Panc1 (cell line): ENCODE measurements at places on chromosomes 1 and 21.
A peak's percentile ranks its signal among the peaks of the same experiment; 100 is the strongest.

- no peaks in the 10 kb centered on the region for H3K36me3 ChIP-seq
- H3K4me1 ChIP-seq = no peaks in the 10 kb centered on the region
- DNase-seq = no peak
- no peak overlapping the region for H3K27ac ChIP-seq
Observed at GRCh38 chr1:224700918-224701531, 84.9 kb downstream of the CNIH3 start.

DNA sequence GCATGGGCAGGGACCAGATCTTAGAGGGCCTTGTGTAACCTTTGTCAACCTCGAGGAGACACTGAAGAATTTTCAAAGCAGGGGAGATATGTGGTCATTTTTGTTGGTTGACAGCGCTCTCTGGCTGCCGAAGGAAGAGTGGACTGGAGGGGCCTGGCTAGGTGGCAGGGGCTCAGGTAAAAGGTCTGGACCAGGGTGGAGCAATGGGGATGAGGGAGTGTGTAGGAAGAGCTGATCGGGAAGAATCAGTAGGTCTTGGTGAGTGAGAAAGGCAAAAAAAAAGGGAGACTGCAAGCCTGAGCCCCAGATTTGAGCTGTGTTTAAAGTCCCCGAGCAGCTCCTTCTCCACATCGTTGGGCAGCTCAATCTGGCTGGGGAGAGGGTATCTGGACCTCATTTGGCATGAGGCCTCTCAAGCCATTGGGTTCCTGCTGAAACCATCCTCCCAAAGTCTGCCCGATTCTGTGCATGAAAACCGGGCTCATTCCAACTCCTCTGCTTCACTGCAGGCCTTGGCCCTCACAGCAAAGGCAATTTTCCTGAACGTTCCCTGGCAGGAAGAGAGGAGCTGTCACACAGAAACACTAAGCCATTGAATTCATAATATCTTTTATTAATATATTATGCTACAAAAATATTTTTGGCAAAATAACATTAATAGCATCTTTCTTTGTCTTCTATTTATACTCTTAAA is 237.1 kb downstream of the TRABD2B start:
- H3K4me3 ChIP-seq = no peak overlapping the region
- peaks cover 5% of the 10 kb centered on the region for H3K27me3 ChIP-seq
- H3K36me3 ChIP-seq = no peaks in the 10 kb centered on the region
- no peak for DNase-seq

GRCh38 chr1:13809461-13810159 is 109.6 kb downstream of the PRDM2 start:
- no peaks in the 10 kb centered on the region for H3K4me1 ChIP-seq
- H3K27ac ChIP-seq = no peak overlapping the region
- no peaks in the 10 kb centered on the region for H3K36me3 ChIP-seq
- no peaks in the 10 kb centered on the region for H3K27me3 ChIP-seq
- H3K4me3 ChIP-seq = no peak overlapping the region

DNA sequence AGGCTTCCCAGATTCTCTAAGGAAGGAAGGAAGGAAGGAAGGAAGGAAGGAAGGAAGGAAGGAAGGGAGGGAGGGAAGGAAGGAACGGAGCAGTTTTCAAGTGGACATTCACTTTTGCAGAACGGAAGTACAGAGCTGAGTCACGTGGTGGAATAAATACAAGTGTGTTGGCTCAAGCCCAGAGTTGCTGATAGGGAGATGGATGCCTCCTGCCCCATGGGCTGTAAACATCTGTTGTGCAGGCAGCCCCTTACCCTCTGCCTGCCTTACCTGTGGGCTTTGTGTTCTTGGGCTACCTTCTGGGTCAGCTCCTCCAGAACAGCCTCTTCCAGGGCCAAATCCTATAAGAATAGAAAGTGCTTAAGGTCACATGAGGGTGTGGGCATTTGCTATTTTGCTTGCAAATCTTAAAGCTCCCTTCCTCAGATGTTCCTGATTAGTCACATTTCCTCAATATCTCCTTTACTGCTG is 121.7 kb downstream of the SMYD2 start:
- peaks cover 27% of the 10 kb centered on the region for H3K4me1 ChIP-seq
- peak overlapping the region; percentile 36; the same call in 1 of the 2 replicates for H3K27ac ChIP-seq
- no peak overlapping the region for H3K4me3 ChIP-seq
- peaks cover 35% of the 10 kb centered on the region for H3K36me3 ChIP-seq
- no peaks in the 10 kb centered on the region for H3K27me3 ChIP-seq

- H3K27me3 ChIP-seq = no peaks in the 10 kb centered on the region
- no peak for DNase-seq
- H3K4me1 ChIP-seq = peaks cover 16% of the 10 kb centered on the region
- H3K36me3 ChIP-seq = no peaks in the 10 kb centered on the region
- peak within 1 kb of the TSS; percentile 70 for H3K4me3 ChIP-seq
Observed at GRCh38 chr1:83998498-83999315, at the start of gene TTLL7. TSS of gene TTLL7 (minus strand) at chr1:83999132. CDS start at chr1:83952211, 46,921 bp downstream.

- no peaks in the 10 kb centered on the region; the same call in 1 of the 2 replicates for H3K27me3 ChIP-seq
- no peak for DNase-seq
- H3K4me3 ChIP-seq = no peak overlapping the region
- no peaks in the 10 kb centered on the region for H3K4me1 ChIP-seq
- no peak overlapping the region for H3K27ac ChIP-seq
Observed at GRCh38 chr1:92975551-92976232, 14.4 kb upstream of the DIPK1A start.

DNA sequence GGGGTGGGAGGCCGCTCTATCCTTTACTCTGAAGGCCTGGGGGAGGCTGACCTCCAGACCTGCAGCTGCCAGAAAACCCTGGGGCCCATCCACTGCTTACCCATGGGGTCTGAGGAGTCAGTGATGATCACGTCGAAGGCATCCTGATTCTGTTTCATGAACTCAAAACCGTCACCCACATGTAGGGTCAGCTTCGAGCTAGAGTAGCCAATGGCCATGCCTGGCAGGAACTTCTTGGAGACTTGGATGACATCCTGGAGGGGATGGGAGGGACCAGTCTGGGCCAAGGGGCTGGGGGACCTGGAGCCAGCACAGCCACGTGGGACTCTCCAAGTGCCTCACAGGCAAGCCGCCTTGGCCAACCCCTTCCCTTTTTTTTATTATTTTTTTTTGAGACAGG is 3.3 kb downstream of the SRM start:
- DNase-seq = no peak
- no peak overlapping the region for H3K4me3 ChIP-seq
- peaks cover 5% of the 10 kb centered on the region for H3K36me3 ChIP-seq
- H3K4me1 ChIP-seq = peaks cover 21% of the 10 kb centered on the region
- no peak overlapping the region for H3K27ac ChIP-seq
- no peaks in the 10 kb centered on the region for H3K27me3 ChIP-seq

DNA sequence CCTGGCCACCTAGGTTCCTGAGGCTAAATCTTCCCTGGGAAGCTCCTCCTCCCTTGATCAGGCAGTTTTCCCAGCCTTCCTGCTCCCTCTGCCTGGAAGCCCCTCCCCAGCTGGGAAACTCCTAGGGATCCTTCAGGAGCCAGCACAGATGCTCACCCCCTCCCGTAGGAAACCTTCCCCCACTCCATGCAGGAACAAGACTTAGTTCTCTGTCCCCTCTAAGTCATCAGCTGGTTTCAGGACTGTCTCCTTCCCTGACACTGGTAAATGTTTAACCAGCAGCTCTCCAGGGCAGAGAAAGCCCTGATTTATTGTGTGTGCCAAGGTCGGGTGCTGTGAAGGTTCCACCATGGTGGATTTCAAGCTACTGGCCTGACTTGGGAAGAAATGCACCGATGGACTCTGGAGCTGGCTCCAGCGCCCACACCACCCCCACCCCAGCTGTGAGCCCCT is 25.0 kb downstream of the TTC39A start:
- no peaks in the 10 kb centered on the region for H3K4me1 ChIP-seq
- no peaks in the 10 kb centered on the region for H3K36me3 ChIP-seq
- H3K27ac ChIP-seq = 0 out of 2 replicates have a peak overlapping the region, but pooled peaks have one; percentile 44
- no peaks in the 10 kb centered on the region for H3K27me3 ChIP-seq

- no peak for DNase-seq
- H3K4me1 ChIP-seq = no peaks in the 10 kb centered on the region
- H3K27ac ChIP-seq = no peak overlapping the region
- H3K4me3 ChIP-seq = no peak overlapping the region
- no peaks in the 10 kb centered on the region for H3K27me3 ChIP-seq
Observed at GRCh38 chr1:29500651-29501050, 264.3 kb downstream of the PTPRU start.

- no peak for DNase-seq
- H3K4me1 ChIP-seq = peaks cover 3% of the 10 kb centered on the region; the same call in 1 of the 2 replicates
- no peak overlapping the region for H3K27ac ChIP-seq
Observed at GRCh38 chr1:51276286-51276685, 40.2 kb downstream of the RNF11 start.

DNA sequence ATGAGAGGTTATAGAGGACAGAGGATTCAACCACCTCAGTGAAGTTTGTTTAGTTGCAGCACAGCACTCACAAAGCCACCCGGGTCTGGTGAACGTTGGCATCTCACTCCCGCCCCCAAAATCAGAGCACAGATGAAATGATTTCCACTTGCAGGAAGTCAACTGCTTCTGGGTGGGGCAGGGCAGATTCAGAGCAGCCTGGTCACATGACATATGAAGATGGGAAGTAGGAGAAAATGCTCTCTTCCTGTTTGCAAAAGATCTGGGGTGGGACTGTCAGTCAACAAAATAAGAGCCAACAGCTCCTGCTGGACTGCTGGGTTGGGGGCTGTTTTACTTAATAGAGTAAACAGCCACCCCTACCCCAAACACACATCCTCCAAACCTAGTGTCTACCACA is 43.2 kb downstream of the LRRC71 start:
- no peaks in the 10 kb centered on the region for H3K27me3 ChIP-seq
- no peak overlapping the region for H3K4me3 ChIP-seq
- H3K36me3 ChIP-seq = peaks cover 20% of the 10 kb centered on the region
- DNase-seq = no peak
- no peak overlapping the region for H3K27ac ChIP-seq
- H3K4me1 ChIP-seq = no peaks in the 10 kb centered on the region

GRCh38 chr1:25064465-25065240 is 134.6 kb upstream of the RUNX3 start:
- H3K27me3 ChIP-seq = no peaks in the 10 kb centered on the region
- H3K27ac ChIP-seq = no peak overlapping the region
- H3K4me1 ChIP-seq = peaks cover 5% of the 10 kb centered on the region; the same call in 1 of the 2 replicates
- DNase-seq = no peak
- no peaks in the 10 kb centered on the region for H3K36me3 ChIP-seq

- H3K4me1 ChIP-seq = no peaks in the 10 kb centered on the region
- DNase-seq = no peak
- H3K36me3 ChIP-seq = no peaks in the 10 kb centered on the region; the same call in 1 of the 2 replicates
- H3K4me3 ChIP-seq = no peak overlapping the region
- no peaks in the 10 kb centered on the region for H3K27me3 ChIP-seq
- no peak overlapping the region for H3K27ac ChIP-seq
Observed at GRCh38 chr1:243416495-243416894, 160.7 kb downstream of the SDCCAG8 start.

DNA sequence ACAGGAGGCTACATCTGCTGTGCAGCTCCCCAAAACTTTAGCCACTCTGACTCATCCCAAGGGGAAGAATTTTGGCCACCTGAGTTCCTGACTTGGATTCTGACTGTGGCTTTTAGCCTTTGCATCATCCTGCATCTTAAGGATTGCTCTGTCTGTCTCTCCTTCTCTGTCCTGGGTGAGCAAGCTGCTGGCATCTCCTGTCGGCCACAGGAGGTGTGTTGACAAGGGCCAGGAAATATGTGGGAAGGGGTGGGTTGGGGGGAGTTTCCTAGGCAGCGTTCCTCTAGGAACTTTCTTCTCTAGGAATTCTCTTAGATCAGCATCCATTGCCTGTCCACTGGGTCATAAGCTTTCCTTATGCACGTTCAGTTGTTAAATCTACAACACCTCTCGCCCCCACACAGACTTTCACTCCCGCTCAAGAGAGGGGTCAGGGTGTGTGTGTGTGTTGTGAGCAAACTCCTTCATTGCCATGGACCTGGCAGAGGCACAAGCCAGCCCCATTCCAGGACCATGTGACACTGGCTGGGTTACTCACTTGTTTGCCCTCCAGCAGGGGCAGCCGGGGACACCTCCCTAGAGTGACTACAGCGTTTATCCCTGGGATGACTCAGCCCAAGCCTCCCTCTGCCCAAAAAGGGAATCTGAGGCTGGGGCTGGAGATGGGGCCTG is 145.0 kb upstream of the DUSP10 start:
- no peak overlapping the region for H3K4me3 ChIP-seq
- H3K27ac ChIP-seq = no peak overlapping the region
- no peaks in the 10 kb centered on the region for H3K36me3 ChIP-seq
- H3K27me3 ChIP-seq = no peaks in the 10 kb centered on the region

DNA sequence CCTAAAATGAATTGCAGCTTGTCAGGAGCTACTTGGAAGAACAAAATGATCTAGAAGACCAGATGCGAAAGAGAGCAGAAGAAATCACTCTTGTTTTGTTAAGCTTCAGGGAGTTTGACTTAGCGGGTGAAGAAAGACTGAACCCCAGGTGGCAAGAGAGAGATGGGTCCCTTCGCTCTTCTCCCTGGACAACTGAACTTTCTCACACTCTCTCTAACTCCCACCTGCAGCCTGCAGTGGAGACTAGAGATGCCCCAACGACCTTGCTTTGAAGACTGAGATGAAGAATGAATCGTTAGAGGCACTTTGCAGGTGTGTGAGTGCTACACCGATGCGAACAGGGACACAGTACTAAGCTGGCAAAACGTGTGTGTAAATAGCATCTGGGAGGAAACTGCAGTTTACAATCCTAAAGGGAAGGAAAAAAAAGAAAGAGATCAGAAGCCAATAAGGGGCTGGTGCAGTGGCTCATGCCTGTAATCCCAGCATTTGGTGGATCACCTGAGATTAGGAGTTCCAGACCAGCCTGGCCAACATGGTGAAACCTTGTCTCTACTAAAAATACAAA is 64.5 kb upstream of the LYST start:
- H3K4me1 ChIP-seq = peaks cover 10% of the 10 kb centered on the region; the same call in 1 of the 2 replicates
- no peaks in the 10 kb centered on the region for H3K36me3 ChIP-seq
- H3K27ac ChIP-seq = peak overlapping the region; percentile 44
- no peaks in the 10 kb centered on the region for H3K27me3 ChIP-seq
- no peak overlapping the region for H3K4me3 ChIP-seq
